ENCODE measurements at places on chromosomes 13 and 19.
A peak's percentile ranks its signal among the peaks of the same experiment; 100 is the strongest.

- DNase-seq: no peak
Measured at GRCh38 chr19:799076-799881, 2.0 kb downstream of the PTBP1 start.

DNA sequence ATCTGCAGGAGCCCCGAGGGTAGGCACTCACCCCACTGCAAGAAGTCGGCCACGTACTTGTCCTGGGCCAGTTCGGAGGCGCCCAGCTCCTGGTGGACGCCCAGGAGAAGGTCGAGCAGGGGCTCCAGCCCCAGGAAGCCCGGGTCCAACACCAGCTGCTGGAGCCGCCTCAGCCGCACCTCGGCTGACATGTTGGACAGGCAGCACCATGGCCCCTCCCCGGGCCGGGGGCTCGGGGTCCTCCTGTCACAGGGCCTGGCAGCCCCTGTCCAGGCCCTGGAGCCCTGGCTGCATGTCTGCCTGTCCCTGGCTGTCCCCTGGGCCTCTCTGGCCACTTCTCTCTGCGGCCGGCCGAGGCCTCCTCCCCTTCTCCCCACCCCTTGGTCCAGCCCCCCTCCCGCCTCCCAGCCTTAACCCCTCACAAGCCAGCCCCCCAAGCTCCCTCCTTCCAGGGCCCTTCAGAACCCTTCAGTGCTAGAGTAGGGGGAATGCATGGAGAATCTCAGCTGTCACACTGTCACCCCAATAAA lies at the start of gene DMPK:
Gene DMPK (minus strand): TSS at position 329 of the 530 bp plus-strand sequence. CDS start 138 bp downstream, at position 191.
- peak; percentile 73 for DNase-seq

DNA sequence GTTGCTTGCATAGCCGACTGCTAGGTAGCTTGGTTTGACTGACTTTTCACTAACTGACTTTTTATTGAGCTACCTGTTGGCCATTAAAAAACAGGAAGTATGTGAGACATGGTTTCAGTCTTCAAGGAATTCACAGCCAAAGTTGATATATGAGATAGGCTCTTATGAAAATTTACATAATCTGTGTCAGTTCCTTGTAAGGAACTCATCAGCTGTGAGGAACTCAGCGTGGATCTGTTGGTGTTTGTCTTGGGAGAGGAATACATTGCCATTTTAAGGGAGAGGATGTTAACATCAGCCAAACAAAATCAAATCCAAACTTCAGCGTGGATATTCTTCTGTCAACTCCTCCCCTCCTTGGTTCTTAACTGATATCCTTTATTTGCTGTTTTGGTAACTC lies 2.0 kb downstream of the RNF113B start:
- no peak for DNase-seq

GRCh38 chr19:2428756-2429711 lies 1.6 kb upstream of the TIMM13 start:
- DNase-seq: no peak

DNA sequence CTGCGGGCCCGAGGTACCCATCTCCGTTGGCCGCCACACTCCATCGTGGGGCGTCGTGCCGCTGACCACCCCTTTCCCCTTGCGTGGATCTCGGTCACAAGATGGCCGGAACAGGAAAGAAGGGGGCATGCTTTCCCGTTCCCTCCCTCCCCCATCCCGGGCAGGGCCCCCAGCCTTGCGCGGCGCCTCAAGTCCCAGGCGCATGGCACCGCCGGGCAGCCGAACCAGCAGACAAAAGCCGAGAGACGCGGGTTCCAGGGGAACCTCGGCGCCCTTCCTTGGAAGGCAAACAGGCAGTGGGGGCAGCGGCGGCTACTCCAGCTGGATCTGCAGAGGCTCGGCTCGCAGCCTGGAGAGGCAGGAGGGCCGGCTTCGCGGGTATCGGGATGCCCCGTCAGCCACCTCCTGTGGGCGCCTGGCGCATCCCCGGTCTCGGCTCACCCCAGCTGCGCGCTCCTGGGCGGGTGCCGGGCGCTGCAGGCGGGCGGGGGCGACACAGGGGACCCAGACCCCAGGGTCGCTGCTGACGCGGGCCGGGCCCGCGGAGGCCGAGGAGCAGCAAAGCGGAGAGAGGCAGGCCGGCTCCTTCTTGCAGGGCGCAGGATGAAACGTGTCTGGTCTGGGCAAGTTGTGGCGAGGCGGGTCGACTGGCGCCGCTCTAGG lies 439 bp downstream of the DZIP1 start:
- DNase-seq: peak; percentile 76

- no peak for DNase-seq
Measured at GRCh38 chr13:110576736-110577476, 15.4 kb upstream of the RAB20 start.

- DNase-seq: no peak
Measured at GRCh38 chr19:11175920-11176319, 20.3 kb upstream of the SPC24 start.

- no peak for DNase-seq
Measured at GRCh38 chr19:3515891-3516422, 9.8 kb downstream of the FZR1 start.

DNA sequence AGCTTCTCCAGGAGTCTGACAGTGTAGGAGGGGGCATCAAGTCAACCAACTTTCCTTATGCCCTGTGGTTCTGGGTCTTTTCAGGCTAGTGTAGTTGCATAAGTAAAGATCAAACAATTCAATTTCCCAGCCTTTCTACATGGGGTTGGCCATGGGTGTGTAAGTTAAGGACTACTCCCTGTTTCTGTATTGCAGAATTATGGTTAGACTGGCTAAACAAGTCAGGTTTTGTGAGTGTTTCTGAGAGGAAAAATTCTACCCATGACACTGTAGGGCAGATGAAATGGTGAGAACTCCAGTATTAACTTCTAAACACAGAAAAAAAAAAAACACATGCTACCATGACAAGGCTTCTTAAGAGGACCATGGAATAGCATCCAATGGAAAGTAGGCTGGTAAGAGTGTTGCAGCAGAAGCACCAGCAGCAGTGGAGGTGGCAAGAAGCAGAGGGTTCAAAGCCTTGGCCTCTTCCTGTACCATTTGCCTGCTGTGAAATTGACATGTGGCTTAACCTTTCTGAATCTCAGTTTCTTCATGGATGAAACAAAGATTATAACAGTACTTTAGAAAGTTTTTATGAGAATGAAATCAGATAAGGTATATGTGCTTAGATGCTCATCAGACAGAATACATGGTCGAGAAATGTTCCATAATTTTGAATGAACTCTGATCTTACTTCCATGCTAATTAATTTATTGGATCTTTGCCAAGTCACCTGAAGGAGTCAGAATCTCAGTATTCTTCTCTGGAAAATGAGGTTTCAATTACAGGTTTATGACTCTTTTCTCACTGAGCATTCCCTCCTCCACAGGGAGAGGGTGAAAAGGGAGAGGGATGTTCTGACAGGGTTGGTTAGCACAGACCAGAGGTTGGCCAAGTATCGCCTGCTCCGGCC lies 11.4 kb upstream of the SCEL start:
- DNase-seq: no peak

Measured in left forelimb (tissue), 1 donor.